ENCODE measurements at places on chromosomes 6 and 20. TPM values are rescaled to one million over a fixed set of nuclear protein-coding genes. Genes with fewer than 3 reads are reported as not detected.

POPDC3 gene
- not detected for total RNA-seq

LY86 gene
- 58.1 TPM for total RNA-seq

- H3K27me3 ChIP-seq: no peaks in the 10 kb centered on the region
- peak overlapping the region; percentile 30 for H3K27ac ChIP-seq
- H3K4me1 ChIP-seq: peaks cover 33% of the 10 kb centered on the region
- no peak for DNase-seq
These were observed 3.4 kb upstream of the TBC1D7 start for GRCh38 chr6:13331516-13332348.

DNA sequence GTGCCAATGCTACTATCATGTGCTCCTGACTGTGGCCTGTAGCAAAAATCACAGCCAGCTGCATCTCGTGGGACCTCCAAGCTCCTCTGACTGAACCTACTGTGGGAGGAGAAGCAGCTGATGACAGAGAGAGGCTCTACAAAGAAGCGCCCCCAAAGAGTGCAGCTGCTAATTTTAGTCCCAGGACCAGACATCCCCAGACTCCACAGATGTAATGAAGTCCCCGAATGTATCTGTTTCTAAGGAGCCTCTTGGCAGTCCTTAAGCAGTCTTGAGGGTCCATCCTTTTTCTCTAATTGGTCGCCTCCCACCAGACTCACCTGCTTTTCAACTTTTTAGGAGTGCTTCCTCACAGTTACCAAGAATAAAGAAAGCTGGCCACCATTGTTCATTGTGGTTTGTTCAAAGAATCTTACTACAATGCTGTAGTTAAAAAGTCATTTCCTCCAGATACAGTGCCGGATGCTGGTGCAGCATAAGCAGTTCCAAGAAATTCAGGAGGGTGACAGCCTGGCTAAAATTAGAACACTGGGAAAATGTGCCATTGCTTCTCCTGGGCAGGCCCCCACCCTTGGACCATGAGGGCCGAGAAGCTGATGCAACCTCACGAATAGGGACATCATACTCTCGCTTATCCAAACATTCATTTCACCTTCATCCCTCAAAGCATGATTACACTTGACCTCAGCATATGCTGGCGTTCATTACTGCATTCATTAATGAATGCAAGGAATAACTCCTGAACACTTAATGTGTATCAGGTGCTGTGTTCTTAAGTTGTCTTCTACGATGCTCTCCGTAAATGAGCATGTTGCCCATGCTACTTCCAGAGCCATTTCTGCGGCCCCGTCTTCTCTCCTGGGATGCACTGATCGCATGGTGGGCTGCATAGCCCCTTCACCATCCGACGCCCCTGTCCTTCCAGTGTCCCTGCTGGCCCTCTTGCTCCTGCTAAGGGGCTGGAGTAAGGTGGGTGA lies 66.4 kb downstream of the LY86 start:
- peaks cover 33% of the 10 kb centered on the region for H3K36me3 ChIP-seq
- H3K27ac ChIP-seq: peak overlapping the region; percentile 41
- H3K4me3 ChIP-seq: no peak overlapping the region
- no peaks in the 10 kb centered on the region for H3K27me3 ChIP-seq
- peaks cover 32% of the 10 kb centered on the region for H3K4me1 ChIP-seq

GRCh38 chr6:131923356-131923755 lies 27.8 kb downstream of the CCN2 start:
- no peak for DNase-seq
- no peak overlapping the region for H3K27ac ChIP-seq
- H3K4me3 ChIP-seq: no peak overlapping the region
- H3K4me1 ChIP-seq: no peaks in the 10 kb centered on the region
- H3K27me3 ChIP-seq: peaks cover 4% of the 10 kb centered on the region
- H3K36me3 ChIP-seq: no peaks in the 10 kb centered on the region
